CD4-positive, alpha-beta T cell treated with Interleukin-1 beta for 1 hour (primary cell): ENCODE measurements at places on chromosomes 16 and 17.

GRCh38 chr16:48347191-48347865 lies 37.9 kb downstream of the SIAH1 start:
- DNase-seq: peak; percentile 14

- peak; percentile 69 for DNase-seq
Observed at GRCh38 chr17:74923538-74924249, 379 bp upstream of the OTOP2 start.

DNA sequence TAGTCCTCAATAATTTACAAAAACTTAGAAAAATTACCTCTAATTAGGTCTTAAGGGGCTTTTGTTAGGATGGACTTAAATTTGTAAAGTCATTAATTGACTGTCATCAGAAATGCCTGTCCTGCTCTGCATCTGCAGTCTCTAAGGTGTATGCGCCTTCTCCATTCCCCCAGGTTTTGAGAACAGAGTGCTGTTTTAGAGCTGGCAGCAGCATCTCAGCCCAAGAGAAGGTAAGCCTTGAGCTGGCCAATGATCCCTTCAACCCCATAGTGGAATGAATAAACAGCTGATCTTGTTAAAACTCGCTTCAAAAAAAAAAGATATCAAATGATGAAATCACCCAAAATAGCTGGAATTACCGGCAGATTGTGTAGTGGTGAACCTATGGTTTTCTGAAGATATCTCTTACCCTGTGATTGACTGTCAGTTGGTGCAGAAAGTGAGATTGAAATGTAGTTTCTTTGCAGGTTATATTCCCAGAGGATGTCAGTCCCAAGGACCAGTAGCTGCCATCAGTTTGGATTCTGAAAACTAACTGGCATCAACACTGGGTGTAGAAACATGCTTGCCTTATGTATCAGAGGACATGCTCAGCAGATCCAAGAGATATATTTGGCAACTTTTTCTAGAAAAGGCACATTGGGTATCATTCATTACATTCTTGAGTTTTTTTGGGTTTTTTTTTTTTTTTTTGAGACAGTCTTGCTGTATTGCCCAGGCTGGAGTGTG lies 25.7 kb downstream of the TRPV2 start:
- no peak for DNase-seq

GRCh38 chr16:83802554-83803205 lies 5.1 kb upstream of the HSBP1 start:
- DNase-seq: no peak

- DNase-seq: no peak
Observed at GRCh38 chr16:46812781-46813540, 18.0 kb downstream of the C16orf87 start.

DNA sequence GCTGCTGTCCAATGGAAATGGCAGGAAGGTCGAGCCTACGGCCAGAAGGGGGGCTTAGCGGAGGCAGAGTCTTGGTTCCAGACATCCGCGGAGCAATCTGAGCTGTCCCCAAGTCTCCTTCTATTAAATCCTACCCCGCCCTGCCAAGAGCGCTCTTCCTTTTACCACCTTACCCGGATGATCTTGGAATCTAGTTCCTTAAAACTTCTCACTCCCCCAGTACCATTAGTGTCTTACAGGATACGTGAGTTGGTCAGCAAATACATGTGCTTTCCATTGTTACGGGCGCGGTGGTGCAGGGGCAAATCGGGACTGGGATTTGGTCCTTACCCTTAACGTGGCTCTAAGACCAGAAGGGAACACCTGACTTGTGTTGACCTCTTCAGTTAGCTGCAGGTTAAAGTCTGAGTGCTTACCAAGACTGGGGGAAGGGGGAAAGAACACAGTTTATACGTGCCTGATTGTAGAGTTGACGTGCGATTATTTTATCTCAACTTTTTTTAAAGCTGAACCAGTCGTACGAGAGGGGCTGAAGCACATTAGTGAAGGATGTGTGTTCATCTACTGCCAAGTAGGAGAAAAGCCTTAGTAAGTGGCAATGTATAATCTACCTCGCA lies 495 bp downstream of the TXNDC17 start:
- DNase-seq: no peak

GRCh38 chr16:89599451-89599858 lies 14.0 kb upstream of the DPEP1 start:
- DNase-seq: peak; percentile 22

- no peak for DNase-seq
Observed at GRCh38 chr17:9004132-9004960, 17.0 kb upstream of the NTN1 start.

- DNase-seq: no peak
Observed at GRCh38 chr17:73430165-73430680, 118.4 kb upstream of the CDC42EP4 start.

DNA sequence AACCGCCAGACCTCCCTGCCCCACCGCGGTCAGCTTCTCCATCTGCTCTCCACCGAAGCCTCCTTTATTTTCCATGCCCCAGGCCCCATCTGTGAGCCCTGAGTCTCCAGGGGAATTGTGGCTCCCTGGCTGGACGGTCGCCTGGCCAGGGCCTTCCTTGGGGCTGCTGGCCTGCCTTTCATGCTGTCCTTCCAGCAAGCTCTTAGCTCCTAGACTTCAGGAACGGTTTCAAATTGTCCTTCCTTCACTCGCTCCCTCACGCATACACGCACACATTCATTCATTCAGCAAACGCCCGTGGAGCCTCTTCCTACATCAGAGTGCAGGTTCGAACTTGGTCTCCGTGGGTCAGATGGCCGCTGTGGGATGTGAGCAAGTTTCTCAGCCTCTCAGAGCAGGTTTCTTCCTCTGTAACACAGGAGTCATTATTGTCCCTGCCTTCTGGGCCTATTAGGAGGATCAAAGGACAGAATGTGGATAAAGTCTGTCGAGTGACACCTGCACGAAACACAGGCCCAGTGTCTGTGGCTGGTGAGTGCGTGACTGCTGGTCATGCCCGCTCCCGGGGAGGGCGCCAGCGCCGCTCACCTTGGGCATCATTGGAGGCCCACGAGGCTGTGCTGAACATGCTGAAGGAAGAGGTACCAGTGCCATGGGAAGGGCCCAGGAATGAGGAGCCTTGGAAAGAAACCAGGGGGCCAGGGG lies 18.7 kb upstream of the GSE1 start:
- DNase-seq: no peak

- DNase-seq: no peak
Observed at GRCh38 chr17:50205111-50205962, 3.9 kb upstream of the COL1A1 start.

- DNase-seq: no peak
Observed at GRCh38 chr17:63442549-63443035, 3.5 kb downstream of the CYB561 start.

GRCh38 chr16:27312580-27313421 lies 973 bp upstream of the IL4R start:
- DNase-seq: no peak

DNA sequence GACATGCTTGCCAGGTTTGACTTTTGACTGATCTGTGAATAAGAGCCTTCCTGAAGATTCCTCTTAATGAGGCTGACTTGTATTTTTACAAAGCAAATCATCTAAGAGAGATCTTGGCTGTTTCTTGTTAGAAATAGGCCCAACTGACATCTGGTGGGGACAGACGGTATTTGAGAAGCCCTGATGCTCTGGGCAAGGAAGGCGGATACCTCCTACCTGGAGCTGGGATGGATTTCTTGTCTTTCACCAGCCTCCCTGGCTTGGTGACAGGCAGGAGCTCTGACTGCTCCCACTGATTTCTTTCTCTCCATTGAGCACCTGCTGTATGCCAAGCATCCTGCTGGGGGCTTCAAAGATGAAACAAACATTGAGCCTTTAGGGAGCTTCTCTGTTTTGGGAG lies 40.4 kb downstream of the AKAP1 start:
- no peak for DNase-seq

GRCh38 chr16:24253192-24253591 lies 2.9 kb upstream of the CACNG3 start:
- DNase-seq: peak; percentile 11

GRCh38 chr17:71535321-71535720 lies 585.5 kb upstream of the SOX9 start:
- DNase-seq: no peak

- DNase-seq: no peak
Observed at GRCh38 chr16:8893426-8893825, 11.3 kb downstream of the LITAFD start.

- no peak for DNase-seq
Observed at GRCh38 chr17:1160591-1161390, 19.0 kb downstream of the ABR start.

GRCh38 chr16:66850115-66850815 lies 6.1 kb downstream of the CA7 start:
- DNase-seq: no peak

DNA sequence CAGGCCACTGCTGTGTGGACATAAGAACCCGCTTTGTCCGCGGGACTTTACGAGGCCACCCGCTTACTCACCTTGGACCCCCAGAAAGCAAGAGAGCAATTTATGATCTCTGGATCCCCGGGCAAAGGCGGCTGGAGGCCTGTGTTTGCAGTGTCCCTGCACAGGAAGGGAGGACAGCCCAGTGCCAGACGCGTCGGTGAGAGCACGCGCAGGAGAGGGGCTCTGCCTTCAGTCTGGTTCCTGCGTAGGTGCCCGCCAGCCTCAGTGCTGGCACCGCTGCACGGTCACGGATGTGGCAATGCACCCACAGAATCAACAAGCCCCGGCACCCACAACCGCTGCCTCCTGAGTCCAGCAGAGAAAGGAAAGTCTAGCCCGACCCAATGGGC lies 248.4 kb downstream of the C16orf95 start:
- DNase-seq: no peak

- DNase-seq: no peak
Observed at GRCh38 chr17:50853015-50853615, 13.0 kb downstream of the TOB1 start.

DNA sequence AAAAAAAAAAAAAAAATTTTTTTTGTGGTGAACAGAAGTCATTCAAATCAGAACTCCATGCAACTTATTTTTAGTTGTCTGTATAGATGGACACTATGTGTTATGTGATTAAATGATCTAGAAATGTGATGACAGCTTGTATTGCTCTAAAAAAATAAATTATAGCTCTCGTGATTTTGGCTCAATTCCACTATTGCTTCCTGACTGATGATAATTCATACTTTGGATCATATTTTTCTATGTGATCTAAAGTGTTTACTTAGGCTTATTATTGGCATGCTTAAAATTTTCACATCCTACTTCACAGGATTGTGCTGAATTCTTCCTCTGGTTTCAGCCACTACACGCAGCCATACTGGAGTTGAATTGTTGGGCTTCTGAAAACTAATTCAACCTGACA lies 76.8 kb downstream of the RPGRIP1L start:
- DNase-seq: no peak

DNA sequence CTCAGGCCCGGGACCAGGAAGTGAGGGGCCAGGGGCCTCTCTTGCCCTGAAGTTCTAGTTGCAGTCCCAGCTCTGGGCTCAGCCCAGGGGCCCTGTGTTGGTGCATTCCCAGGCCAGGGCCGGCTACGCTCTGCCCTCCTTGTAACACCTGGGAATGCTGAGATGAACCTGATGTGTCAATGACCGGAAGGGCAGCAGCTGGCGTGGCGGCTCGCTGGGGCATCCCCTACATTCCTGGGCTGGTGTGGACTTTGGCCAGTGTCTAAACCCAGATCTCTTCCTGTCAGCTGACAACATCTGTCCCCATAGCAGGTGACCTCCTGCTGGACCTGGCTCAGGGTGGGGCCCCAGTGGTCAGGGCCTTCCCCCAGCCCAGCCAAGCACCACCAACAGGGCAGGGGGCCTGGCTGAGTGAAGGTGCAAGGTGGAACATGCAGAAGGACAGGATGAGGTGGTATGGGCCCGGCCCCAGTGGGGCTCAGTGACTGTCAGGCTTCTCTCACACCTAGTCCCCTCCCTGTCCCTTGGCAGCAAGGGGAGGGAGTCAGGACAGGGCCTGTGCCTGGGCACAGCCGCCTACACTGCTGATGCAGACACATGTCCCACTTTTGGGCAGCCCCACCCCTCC lies 15.9 kb downstream of the FAM83G start:
- DNase-seq: no peak

DNA sequence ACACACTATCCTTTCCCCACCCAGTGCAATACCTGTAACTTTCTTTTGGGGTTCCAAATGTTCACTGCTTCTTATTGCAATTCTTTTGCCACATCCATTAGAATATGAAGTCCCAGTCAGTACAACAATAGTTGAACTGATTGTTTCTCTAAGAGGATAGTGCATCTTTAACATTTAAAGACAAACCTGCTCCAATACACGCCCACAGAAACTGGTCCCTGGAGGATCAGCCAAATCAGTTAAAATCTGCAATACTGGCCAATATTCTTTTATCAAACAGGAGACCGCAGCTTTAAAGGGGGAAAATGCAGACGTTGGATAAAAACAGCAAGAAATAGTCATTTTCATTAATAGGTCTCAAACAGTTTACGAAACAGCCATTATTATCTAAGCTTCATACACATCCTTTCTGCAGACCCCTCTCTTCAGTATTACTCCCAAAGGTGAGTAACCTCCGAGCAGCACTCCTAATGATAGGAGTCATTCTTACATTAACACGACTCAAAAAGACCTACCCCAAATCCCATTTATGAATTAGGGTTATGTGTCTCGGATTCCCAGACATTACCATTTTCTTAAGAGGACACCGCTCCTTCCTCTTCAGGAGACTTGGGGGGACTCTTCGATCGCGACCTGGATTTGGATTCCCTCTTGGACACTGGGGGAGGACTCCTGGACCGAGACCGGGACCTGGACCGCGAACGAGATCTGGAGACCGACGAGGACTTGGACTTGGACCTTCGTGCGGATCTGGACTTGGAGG lies 1.4 kb downstream of the SRSF2 start:
- DNase-seq: no peak

GRCh38 chr17:27481327-27481726 lies 25.1 kb downstream of the KSR1 start:
- DNase-seq: peak; percentile 56

DNA sequence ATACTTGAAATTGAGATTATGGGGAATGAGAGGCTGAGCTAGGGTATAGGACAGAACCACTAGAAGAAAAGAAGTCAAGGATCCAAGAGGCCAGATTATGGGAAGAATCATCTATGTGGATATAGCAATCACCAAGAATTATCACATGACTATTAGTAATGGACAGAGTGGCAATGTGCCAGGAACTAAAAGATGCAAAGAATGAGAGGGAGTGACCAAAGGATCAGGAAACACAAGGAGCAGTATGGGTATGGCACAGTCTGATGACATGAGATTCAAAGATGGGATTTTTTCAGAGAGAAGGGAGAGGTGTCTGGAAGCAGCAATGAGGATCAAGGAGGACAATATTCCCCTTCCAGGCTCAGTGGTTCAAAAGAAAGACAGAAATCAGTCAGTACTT lies 212.2 kb downstream of the AATF start:
- no peak for DNase-seq

DNA sequence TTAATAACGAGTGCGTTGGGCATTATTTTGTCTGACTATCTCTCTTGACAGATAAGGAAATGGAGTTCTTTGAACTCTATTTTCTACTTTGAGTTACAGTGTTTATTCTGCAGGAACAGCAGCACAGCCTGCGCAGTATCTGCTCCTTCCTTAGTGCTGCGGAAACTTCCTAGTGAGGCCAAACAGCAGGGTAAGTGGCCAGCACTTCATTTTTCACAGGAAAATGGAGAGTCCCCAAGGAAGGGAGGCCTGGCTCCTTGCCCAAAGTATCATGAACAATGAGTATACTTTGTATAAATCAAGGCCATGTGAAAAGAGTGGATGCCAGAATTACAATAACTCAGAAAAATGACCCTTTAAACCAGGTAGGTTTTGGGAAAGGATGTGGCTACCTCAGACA lies 140.6 kb downstream of the VPS53 start:
- no peak for DNase-seq
